ENCODE measurements at places on chromosomes 16 and 17. TPM values are rescaled to one million over a fixed set of nuclear protein-coding genes. Genes with fewer than 3 reads are reported as not detected.

The ZNF469 gene
- total RNA-seq, result 1.3 TPM

The KRTAP9-8 gene
- not detected for total RNA-seq

The CDH3 gene
- total RNA-seq, result 0.37 TPM

The SMTNL2 gene
- not detected for total RNA-seq

The CDH13 gene
- total RNA-seq, result not detected

The LGALS9B gene
- total RNA-seq, result not detected

The PPP1R27 gene
- not detected for total RNA-seq

The ASPHD1 gene
- total RNA-seq, result 2.0 TPM

The C16orf74 gene
- total RNA-seq, result 1.6 TPM

The CACNG3 gene
- not detected for total RNA-seq

The TVP23A gene
- not detected for total RNA-seq

The C17orf78 gene
- total RNA-seq, result not detected

The C16orf46 gene
- total RNA-seq, result 0.36 TPM

The NHLRC4 gene
- total RNA-seq, result 0.76 TPM

The TCAP gene
- total RNA-seq, result 0.89 TPM

The TPSB2 gene
- not detected for total RNA-seq

The KRT40 gene
- total RNA-seq, result not detected

The ABCC1 gene
- total RNA-seq, result 61.9 TPM

The ACE gene
- total RNA-seq, result not detected

The ADAD2 gene
- 0.66 TPM for total RNA-seq

The TMEM256 gene
- 44.3 TPM for total RNA-seq

The HNF1B gene
- total RNA-seq, result 3.2 TPM

The ATP2C2 gene
- total RNA-seq, result not detected

The NIP7 gene
- total RNA-seq, result 70.1 TPM

The SMARCD2 gene
- total RNA-seq, result 93.5 TPM

The KRT36 gene
- total RNA-seq, result not detected

The TMEM98 gene
- not detected for total RNA-seq

The ERN1 gene
- 7.6 TPM for total RNA-seq

The FN3K gene
- total RNA-seq, result 2.4 TPM

The KRTAP9-2 gene
- total RNA-seq, result not detected

The KRTAP9-4 gene
- total RNA-seq, result not detected

The ANKRD40CL gene
- total RNA-seq, result not detected

The NOD2 gene
- total RNA-seq, result 1.2 TPM

The IRX3 gene
- total RNA-seq, result not detected

The GFOD2 gene
- total RNA-seq, result 14.0 TPM

The ARSG gene
- total RNA-seq, result 5.2 TPM

The CHD9NB gene
- total RNA-seq, result not detected

The INTS2 gene
- total RNA-seq, result 24.3 TPM

The ABCA10 gene
- total RNA-seq, result 0.41 TPM

The PDILT gene
- total RNA-seq, result not detected

All from activated naive CD8-positive, alpha-beta T cell treated with anti-CD3 and anti-CD28 coated beads for 36 hours (primary cell).